ENCODE measurements at places on chromosomes 1 and 21.

DNA sequence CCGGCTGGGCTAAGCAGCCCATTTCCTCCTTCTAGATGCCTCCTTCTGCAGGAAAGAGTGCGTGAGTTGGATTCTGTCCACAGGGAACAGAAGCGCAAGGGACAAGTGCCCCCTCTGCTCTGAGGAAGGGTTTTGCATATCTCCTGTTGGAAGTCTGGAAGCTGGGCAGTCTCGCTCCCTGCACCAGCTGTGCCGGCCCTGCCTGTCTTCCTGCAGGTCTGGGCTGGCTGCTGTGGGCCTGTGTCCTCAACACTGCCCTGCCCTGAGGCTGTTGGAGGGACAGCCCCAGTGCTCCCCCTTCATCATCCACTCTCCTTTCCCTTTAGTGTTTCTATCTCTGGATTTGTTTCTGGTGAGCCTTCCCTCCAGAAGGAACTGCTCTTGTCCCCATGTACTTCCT, 21.8 kb downstream of the ADARB1 start:
- no peak for DNase-seq

DNA sequence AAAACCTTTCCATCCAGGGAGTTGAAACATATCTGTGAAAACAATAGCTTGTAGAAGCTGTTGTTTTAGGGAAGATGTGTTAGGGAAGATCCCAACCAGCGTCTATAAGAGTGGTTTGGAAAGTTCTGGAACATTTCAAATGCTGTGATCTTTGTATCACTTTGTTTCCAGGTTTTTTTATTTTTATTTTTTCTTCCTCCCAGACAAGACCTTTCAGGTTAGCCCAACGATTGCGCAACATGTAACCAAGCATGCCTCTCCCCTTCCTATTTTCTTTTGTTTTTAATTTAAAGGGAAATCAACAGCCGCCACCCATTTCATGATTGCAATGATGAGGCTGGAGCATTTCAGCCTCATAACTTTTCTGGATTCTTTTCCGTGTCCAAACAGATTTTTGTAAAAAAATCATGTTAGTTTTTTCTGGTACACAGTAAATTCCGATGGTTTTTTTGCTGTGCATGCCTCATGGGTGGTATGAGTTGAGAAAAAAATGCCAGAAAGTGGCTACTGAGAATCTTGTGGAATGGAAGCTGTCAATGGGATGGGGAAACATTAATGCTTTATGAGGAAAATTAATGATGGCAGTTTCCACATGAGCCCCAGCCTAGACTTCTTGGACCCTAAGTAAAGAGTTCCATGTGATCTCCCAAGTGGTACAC, 109.3 kb downstream of the RUNX1 start:
- no peak for DNase-seq

- DNase-seq: no peak
Observed at GRCh38 chr1:214031267-214031650, 43.5 kb downstream of the PROX1 start.

DNA sequence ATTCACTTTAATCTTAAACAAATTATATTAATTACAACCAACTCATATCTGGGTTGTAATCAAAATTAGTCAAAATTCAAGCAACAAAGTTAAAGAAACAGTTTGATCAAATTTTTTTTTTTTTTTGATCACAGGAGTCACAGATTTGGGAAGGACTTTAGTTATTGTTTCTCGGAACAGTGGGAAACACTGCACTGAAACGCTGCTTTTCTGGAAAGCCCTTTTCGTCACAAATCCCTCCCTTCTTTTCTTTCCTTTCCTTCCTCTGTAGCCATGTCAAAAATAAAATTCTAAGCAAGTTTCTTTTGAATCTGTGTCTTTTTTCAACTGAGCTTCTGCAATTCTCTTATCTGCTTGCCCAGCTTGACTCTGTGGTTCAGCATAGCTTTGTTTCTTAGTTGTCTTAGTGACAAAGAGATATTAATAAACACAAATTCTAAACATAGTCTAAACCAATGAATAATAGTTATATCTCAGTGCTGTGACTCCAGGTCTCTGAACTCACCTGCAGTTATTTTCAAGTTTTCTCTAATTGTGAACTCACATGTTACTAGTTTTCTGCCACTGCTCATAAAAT, 53.8 kb downstream of the PTGS2 start:
- DNase-seq: no peak

- DNase-seq: no peak
Observed at GRCh38 chr1:71695821-71696220, 586.5 kb downstream of the NEGR1 start.

GRCh38 chr1:27643600-27644368, 8.8 kb upstream of the FGR start:
- DNase-seq: no peak

DNA sequence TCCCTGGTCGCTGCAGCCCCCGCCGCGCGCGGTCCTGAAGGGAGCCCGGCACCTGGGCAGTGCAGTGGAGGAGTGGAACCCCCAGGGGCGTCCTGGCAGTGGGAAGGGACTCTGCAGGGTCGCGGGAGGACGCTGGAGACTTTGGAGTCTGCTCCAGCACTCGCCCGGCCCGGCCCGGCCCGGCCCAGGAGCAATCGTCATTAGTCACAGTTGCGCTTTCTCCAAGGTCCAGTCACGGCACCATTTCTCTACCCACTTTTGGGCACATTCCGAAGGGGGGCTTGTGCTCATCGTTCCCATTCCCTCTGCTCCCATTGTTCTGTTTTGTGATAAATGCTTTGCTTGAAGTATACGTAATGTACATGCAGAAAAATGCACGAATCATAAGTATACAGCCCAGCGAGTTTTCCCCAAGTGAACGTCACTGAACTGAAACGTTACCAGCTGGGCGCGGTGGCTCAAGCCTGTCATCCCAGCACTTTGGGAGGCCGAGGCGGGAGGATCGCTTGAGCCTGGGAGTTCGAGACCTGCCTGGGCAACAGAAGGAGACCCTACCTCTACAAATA, 999 bp downstream of the THAP3 start:
- no peak for DNase-seq

DNA sequence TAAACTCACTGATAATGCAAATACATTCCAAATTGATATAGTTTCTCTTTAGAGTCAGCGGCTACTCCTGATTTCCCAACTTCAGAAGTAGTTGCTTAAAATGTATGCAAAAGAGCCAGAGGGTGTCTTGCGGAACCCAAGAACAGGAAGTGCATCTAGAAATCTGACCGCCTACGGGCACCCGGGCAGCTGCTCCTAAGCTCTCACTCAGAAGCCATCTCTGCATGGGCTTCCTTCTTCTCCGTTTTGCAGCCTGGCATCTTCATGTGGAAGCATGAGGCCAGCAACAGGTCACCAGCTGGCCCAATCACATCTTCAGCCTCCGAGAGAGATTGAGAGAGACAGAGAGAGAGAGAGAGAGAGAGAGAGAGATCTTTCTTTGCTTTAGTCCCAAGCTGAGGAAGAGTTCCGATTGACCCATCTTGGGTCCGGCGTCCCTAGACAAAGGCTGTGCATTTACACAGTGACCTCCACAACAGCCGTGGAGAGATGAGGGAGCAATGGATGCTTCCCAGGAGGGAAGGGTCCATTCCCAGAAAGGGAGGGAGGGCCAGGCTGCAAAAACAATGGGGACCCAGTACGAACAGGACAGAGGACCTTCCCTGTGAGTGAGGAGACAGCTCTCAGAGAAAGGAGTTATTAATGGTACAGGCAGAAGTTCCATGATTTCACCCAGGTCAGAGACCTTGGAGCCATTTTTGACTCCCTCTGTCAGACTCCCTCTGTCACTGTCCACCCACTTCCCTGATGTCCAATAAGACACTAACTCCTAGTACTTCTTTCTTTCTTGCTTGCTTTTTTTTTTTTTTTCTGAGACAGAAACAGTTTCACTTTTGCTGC, 28.2 kb upstream of the SLC30A1 start:
- no peak for DNase-seq

DNA sequence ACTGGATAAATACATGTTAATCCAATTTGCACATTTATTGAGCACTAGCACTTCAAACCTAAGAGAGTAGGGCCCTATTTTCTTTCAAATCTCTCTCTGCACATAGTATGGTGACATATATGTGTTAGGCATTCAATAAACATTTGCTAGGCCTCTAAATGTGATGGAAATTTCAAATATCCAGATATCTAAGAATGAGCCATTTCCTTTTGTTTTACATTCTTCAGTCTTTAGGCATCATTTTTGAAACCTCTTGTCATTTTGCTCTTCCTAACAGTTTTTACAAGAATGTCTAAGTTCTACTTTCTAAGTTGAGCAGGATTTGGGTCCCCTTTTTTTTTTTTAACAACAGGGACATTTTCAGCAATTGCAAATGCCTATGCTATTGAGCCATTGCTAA, 395.7 kb upstream of the ST6GALNAC5 start:
- no peak for DNase-seq

DNA sequence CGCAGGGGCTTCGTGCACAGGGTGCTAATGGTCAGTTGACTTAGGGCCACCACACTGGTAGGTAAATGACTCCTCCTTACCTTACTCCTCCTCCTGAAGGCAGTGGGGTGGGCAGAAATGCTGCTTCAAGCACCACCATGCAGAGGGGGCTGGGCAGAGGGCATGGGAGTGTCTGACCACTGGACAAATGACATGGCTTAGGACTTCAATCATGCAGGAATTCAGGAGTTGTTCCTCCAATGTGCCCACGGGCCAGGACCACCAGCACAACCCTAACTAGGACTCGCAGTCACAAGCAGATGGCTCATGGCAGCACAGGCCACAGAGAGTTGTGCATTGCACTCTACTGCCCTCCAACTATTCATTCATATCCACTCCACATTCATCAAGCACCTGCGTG, 65.7 kb downstream of the KCND3 start:
- no peak for DNase-seq

GRCh38 chr1:194289569-194290266, 1103.3 kb upstream of the B3GALT2 start:
- no peak for DNase-seq

All from RCC 7860 (cell line).